Metanephros (tissue), 2 donors: ENCODE measurements at places on chromosomes 3 and 15. TPM values are rescaled to one million over a fixed set of nuclear protein-coding genes. Genes with fewer than 3 reads are reported as not detected.

The MNS1 gene
- total RNA-seq = 2.5 TPM

The ERICH6 gene
- not detected for total RNA-seq

The CHDH gene
- total RNA-seq = 11.5 TPM

The TGM4 gene
- total RNA-seq = not detected

The TMEM158 gene
- 8.2 TPM for total RNA-seq

The PCNP gene
- total RNA-seq = 87.5 TPM

The GOLGA8G gene
- not detected for total RNA-seq

The ONECUT1 gene
- not detected for total RNA-seq

The PLAAT1 gene
- total RNA-seq = 4.0 TPM
